Right forelimb (tissue), 1 donor: ENCODE measurements at places on chromosomes 12 and 14.

GRCh38 chr14:103687712-103688111 lies 27.5 kb downstream of the XRCC3 start:
- no peak for DNase-seq

- DNase-seq = no peak
Measured at GRCh38 chr12:47881051-47881450, 23.7 kb downstream of the VDR start.

- DNase-seq = no peak
Measured at GRCh38 chr14:38238878-38239277, 17.0 kb downstream of the CLEC14A start.

- no peak for DNase-seq
Measured at GRCh38 chr12:45343269-45344051, 127.6 kb downstream of the ANO6 start.
